Mammary epithelial cell (primary cell): ENCODE measurements at places on chromosomes 2 and 18. TPM values are rescaled to one million over a fixed set of nuclear protein-coding genes. Genes with fewer than 3 reads are reported as not detected.

CCDC148 gene
- total RNA-seq: 0.71 and 2.1 TPM in 2 replicates

EVX2 gene
- total RNA-seq: not detected

RUFY4 gene
- not detected in 2 replicates for total RNA-seq

CD207 gene
- not detected for total RNA-seq

SGPP2 gene
- 3.6 and 4.3 TPM in 2 replicates for total RNA-seq

CYP27A1 gene
- total RNA-seq: 0.16 and 0.32 TPM in 2 replicates

GALNT14 gene
- 12.7 TPM for total RNA-seq

OSBPL1A gene
- total RNA-seq: 25.1 and 30.4 TPM in 2 replicates

PLGLB1 gene
- total RNA-seq: 0.85 and 1.8 TPM in 2 replicates

KIAA2012 gene
- under 0.01 TPM for total RNA-seq

SCYGR6 gene
- total RNA-seq: not detected

TRAPPC8 gene
- 25.0 and 40.5 TPM in 2 replicates for total RNA-seq

BOLL gene
- total RNA-seq: not detected in 2 replicates

SH3BP4 gene
- total RNA-seq: 46.5 and 54.6 TPM in 2 replicates

RNF181 gene
- total RNA-seq: 109 TPM

TMEM247 gene
- total RNA-seq: not detected in 2 replicates

SPATA3 gene
- total RNA-seq: not detected

SLC9A2 gene
- total RNA-seq: 0.33 TPM

IL36RN gene
- total RNA-seq: 0.16 and 1.3 TPM in 2 replicates
